ENCODE measurements at places on chromosomes 4 and X. TPM values are rescaled to one million over a fixed set of nuclear protein-coding genes. Genes with fewer than 3 reads are reported as not detected.

Gene AMBN
- total RNA-seq: not detected

Gene IL1RAPL2
- 0.70 TPM for total RNA-seq

Gene MAGEA9B
- not detected for total RNA-seq

Gene GPC4
- total RNA-seq: 0.92 TPM

Gene TAF7L
- total RNA-seq: 0.31 TPM

Gene SETD7
- 45.4 TPM for total RNA-seq

Gene AMER1
- total RNA-seq: 3.1 TPM

Gene SULT1E1
- 5.1 TPM for total RNA-seq

Gene NUDT11
- total RNA-seq: not detected

Gene MEPE
- total RNA-seq: not detected

- no peaks in the 10 kb centered on the region for H3K27me3 ChIP-seq
- no peak overlapping the region for H3K27ac ChIP-seq
- no peaks in the 10 kb centered on the region for H3K4me1 ChIP-seq
- H3K4me3 ChIP-seq: no peak overlapping the region
- DNase-seq: no peak
These were observed 170.3 kb downstream of the TENM3 start for GRCh38 chr4:182413550-182413949.

GRCh38 chr4:186666252-186666651 lies 57.4 kb downstream of the FAT1 start:
- H3K27ac ChIP-seq: peak overlapping the region; percentile 72
- no peaks in the 10 kb centered on the region for H3K4me1 ChIP-seq
- H3K27me3 ChIP-seq: no peaks in the 10 kb centered on the region
- no peaks in the 10 kb centered on the region for H3K36me3 ChIP-seq
- H3K4me3 ChIP-seq: no peak overlapping the region

DNA sequence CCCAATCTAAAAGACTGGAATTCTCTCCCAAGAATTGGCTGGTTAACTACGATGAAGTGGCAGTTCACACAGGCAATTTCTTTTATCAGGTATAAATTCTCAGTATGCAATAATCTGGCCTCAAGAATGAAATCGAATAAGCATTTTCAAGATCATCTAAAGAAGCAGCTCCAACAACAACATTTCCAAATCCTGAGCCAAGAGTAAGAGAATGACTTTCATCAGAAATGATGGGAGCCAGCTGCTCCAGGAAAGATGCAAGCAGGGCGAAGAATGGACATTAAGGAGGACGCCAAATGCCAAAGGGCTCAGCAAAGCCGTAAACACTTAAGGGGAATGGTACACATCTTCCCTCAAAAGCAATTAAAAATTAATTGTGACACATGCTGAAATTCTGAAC lies 12.0 kb downstream of the ADAMTS3 start:
- H3K4me3 ChIP-seq: no peak overlapping the region
- no peak overlapping the region for H3K27ac ChIP-seq
- H3K36me3 ChIP-seq: no peaks in the 10 kb centered on the region
- H3K27me3 ChIP-seq: no peaks in the 10 kb centered on the region

DNA sequence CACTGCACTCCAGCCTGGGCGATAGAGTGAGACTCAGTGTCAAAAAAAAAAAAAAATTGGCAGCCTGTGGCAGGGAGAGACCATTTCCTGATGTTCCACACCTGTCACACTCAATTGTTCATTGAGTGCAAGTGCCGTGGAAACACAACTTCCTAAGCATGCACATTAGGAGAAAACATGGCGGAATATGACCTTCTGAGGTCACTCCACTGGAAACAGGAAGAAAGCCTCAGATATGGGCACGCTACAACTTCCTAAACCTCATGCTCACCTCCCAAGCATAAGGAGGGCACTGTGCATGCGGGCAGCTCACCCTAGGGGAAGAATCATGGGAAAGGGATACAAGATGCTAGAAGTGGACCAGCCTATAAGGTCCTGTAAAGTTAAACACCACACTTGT lies 28.5 kb upstream of the CD99 start:
- no peaks in the 10 kb centered on the region for H3K36me3 ChIP-seq
- H3K27ac ChIP-seq: no peak overlapping the region
- no peak overlapping the region for H3K4me3 ChIP-seq
- H3K4me1 ChIP-seq: no peaks in the 10 kb centered on the region
- no peaks in the 10 kb centered on the region for H3K27me3 ChIP-seq
- no peak for DNase-seq

GRCh38 chr4:57158221-57158620 lies 48.0 kb upstream of the IGFBP7 start:
- H3K27ac ChIP-seq: no peak overlapping the region
- H3K4me1 ChIP-seq: no peaks in the 10 kb centered on the region
- no peak for DNase-seq

DNA sequence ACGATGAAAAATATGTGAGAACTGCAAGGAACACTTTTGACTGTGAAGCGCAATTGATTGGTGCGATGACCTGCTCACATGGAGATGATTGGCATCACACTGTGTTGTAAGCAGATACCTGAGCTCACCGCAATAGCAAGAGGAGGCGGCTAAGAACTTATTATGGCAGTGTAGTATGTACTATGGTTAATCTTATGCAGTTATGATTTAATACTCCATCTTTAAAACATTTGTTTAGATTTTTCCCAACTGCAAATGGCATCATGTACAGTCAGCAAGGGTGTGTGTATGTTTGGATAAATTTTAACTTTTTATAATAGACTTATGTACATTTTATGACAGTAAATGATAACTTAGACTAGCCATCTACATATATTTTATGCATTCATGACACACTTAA lies 25.5 kb downstream of the PRIMPOL start:
- no peak overlapping the region for H3K4me3 ChIP-seq
- no peak overlapping the region for H3K27ac ChIP-seq
- H3K36me3 ChIP-seq: no peaks in the 10 kb centered on the region

GRCh38 chr4:146132445-146132844 lies 43.1 kb upstream of the LSM6 start:
- no peak for DNase-seq
- no peak overlapping the region for H3K4me3 ChIP-seq
- H3K27ac ChIP-seq: no peak overlapping the region
- no peaks in the 10 kb centered on the region for H3K27me3 ChIP-seq

DNA sequence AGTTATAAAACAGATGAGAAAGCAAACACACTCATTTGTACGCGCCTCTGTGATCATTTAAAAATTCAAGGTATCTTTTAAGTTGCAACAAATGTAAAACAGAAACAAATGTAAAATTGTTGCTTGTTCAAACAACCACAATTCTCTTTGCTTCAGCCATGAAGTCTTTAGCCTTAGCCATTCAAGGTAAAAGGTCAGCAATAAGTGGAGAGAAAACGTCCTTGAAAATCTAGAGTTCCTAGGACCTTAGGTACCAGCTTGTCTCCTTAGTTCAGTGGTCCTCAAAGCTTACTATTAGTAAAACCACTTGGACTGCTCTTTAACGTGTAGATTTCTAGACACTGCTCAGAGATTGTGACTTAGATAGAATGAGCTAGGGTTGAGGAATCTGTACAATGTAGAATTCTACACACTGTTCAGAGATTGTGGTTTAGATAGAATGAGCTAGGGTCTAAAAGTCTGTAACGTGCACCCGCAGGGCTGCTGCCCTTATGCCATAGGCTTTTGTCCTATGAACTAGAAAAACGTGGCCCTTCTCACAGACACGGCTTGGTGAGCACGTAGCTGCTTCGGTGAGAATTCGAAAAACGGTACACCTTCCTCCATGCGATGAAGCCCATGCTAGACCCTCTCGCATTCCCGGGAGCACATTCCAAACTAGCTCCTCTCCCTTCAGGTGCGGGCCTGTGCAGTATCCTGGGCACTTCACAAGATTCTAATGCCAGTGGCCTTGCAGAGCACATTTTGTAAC lies 1.7 kb downstream of the PLAC8 start:
- no peaks in the 10 kb centered on the region for H3K4me1 ChIP-seq
- no peak for DNase-seq
- no peaks in the 10 kb centered on the region for H3K36me3 ChIP-seq
- H3K4me3 ChIP-seq: peak overlapping the region; percentile 17

DNA sequence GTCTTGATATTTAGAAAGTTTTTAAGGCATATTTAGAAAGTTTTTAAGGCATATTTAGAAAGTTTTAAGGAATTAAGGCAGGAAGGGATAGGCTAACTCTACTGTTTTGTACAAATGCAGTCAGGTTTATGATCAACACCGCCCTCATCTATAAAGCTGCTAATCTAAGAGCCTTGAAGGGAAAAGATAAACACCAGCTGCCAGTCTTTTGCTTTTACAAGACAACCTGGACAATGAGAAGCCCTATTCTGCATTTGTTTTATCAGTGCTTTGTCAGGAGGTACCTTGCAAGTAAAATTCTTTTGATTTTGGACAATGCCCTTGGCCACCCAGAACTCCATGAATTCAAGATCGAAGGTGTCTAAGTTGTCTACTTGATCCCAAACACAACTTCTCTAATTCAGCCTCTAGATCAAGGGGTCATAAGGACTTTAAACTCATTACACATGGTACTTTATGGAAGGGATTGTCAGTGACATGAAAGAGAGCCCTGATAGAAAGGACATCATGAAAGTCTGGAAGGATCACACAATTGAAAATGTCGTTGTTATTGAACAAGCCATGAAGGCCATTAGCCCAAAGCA lies 39.8 kb downstream of the IL15 start:
- no peak for DNase-seq
- no peak overlapping the region for H3K4me3 ChIP-seq

DNA sequence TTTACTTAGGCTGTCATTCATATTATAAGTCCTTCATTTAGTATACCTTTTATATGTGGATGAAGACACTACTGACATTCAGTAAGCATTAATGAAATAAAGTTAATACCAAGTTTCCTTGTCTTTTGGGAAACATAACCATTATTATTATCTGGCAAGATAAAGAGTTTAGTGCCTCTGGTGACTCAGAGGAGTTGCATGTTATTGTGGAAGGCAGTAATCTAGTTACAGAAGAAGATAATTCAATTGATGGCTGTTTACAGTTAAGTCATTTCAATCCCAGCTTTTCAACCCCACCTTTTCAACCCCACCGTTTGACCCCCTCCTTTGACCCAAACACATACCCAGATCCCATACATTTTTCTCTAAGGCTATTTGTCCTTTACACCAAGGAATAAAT lies 143.8 kb downstream of the FANCB start:
- H3K4me1 ChIP-seq: no peaks in the 10 kb centered on the region
- no peaks in the 10 kb centered on the region for H3K27me3 ChIP-seq
- no peak for DNase-seq
- H3K4me3 ChIP-seq: no peak overlapping the region
- H3K27ac ChIP-seq: no peak overlapping the region

- H3K4me3 ChIP-seq: no peak overlapping the region
- no peak for DNase-seq
- no peaks in the 10 kb centered on the region for H3K4me1 ChIP-seq
- H3K27me3 ChIP-seq: no peaks in the 10 kb centered on the region
- H3K36me3 ChIP-seq: no peaks in the 10 kb centered on the region
These were observed 777.7 kb upstream of the ADGRL3 start for GRCh38 chr4:60422439-60422838.

DNA sequence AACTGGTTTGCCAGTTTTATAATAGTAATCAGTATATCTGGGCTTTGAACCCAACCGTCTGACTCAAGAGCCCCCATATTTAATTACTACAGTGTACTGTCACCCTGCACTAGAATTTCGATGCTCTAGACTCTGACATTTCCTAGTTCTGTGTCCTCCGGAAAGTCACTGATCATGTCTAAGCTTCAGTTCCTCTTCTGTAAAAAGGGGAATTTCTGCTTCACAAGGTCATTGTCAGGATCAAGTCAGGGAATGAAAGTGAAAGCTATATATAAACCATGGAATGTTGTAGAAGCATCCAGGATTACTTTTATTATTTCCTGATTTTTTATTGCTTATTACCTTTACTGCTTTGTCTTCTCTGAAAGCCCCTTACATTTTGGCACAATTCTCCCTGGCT lies 4.0 kb upstream of the KCNIP4 start:
- H3K4me3 ChIP-seq: no peak overlapping the region
- no peak overlapping the region for H3K27ac ChIP-seq
- no peaks in the 10 kb centered on the region for H3K36me3 ChIP-seq
- DNase-seq: no peak
- no peaks in the 10 kb centered on the region for H3K4me1 ChIP-seq
- no peaks in the 10 kb centered on the region for H3K27me3 ChIP-seq

- no peak overlapping the region for H3K27ac ChIP-seq
- H3K4me1 ChIP-seq: no peaks in the 10 kb centered on the region
- H3K4me3 ChIP-seq: no peak overlapping the region
- no peak for DNase-seq
- H3K36me3 ChIP-seq: no peaks in the 10 kb centered on the region
These were observed 130.8 kb downstream of the TLL1 start for GRCh38 chr4:166003811-166004210.

DNA sequence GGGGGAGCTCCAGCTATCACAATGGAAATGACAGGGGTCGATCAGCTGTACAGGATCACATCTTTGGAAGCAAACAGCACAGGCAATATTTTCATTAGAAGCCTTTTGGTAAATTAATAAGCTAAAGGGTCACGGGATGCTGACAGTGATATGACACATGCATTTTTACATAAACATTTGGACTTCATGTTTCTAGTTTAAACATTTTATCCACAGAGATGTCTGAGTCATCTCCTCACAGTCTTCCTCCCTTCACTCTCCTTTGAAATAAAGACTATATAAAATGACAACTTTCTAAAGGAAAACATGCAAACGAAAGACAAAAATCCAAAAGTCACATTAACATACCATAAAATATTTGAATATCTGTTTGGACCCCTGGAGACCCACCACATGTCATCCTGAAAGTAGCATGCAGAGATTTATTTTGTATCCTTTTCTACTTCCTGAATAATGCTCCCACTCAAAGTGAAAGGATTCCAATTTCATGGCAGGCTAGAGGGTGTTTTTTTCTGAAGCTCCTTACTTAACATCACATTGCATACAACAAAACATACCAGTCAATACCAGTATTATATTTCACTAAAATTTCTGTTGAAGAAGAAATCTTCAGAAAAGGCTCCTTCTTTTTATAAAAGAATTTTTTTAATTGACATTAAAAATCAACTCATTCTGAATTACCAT lies 200.1 kb upstream of the PPARGC1A start:
- no peaks in the 10 kb centered on the region for H3K27me3 ChIP-seq
- no peak overlapping the region for H3K4me3 ChIP-seq
- DNase-seq: no peak
- no peaks in the 10 kb centered on the region for H3K36me3 ChIP-seq
- H3K27ac ChIP-seq: no peak overlapping the region
- H3K4me1 ChIP-seq: no peaks in the 10 kb centered on the region

- no peaks in the 10 kb centered on the region for H3K27me3 ChIP-seq
- no peak for DNase-seq
These were observed 118.2 kb downstream of the FBXW7 start for GRCh38 chr4:152417673-152418072.

GRCh38 chr4:59979061-59979460 lies 1221.1 kb upstream of the ADGRL3 start:
- DNase-seq: no peak
- H3K4me3 ChIP-seq: no peak overlapping the region
- H3K27me3 ChIP-seq: no peaks in the 10 kb centered on the region
- H3K27ac ChIP-seq: no peak overlapping the region

GRCh38 chr4:92128676-92129075 lies 175.1 kb upstream of the GRID2 start:
- no peak overlapping the region for H3K4me3 ChIP-seq
- H3K27ac ChIP-seq: no peak overlapping the region
- H3K36me3 ChIP-seq: no peaks in the 10 kb centered on the region
- H3K4me1 ChIP-seq: no peaks in the 10 kb centered on the region
- DNase-seq: no peak

Measured in right lobe of liver (tissue), 6 donors.